ENCODE measurements at places on chromosomes 5 and 9.

DNA sequence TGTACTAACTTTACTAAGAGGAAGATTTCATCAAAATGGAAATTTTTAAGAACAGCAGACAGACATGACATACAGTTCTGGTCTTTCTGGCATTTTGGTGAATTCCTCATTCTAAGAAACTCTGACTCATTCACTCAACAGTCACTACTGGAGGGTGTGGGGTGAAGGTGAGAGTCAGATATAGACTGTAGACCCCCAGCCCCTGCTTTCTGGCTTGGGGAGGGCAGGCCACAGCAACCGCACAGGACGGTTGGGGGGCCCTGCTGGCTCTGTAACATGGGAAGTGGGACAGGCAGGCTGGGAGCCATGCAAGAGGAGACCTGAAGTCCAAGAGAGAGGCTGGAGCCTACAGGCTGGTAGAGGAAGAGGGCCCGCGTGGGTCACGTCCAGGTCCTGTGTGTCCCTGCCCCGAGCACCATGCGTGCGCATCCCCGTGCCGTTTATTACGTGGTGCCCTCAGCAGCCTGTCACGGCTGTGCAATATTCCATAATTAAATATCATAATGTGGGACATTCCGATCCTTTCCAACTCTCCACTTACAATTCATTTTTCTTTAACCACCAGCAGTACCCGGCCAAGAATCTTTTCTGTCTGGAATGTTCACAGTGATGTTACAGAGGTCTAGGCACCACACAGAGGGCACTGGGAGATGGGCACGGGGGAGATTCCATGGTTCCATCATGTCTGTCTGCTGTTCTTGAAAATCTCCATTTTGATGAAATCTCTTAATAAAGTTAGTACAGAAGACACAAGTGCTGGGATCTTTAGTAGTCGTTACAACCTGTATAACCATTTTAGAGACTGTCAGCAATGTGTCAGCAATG is 75.5 kb downstream of the SEMA4D start:
- H3K4me3 ChIP-seq = peak overlapping the region; percentile 34
- DNase-seq = peak; percentile 76
- H3K27me3 ChIP-seq = no peaks in the 10 kb centered on the region
- peaks cover 77% of the 10 kb centered on the region for H3K36me3 ChIP-seq
- peak overlapping the region; percentile 97 for H3K27ac ChIP-seq
- H3K4me1 ChIP-seq = peaks cover 100% of the 10 kb centered on the region

- no peaks in the 10 kb centered on the region for H3K4me1 ChIP-seq
- H3K36me3 ChIP-seq = no peaks in the 10 kb centered on the region
- no peak overlapping the region for H3K27ac ChIP-seq
- DNase-seq = no peak
These were observed 4.4 kb upstream of the COL5A1 start for GRCh38 chr9:134637241-134637640.

- H3K27ac ChIP-seq = no peak overlapping the region
- no peak for DNase-seq
- peaks cover 39% of the 10 kb centered on the region for H3K4me1 ChIP-seq
- H3K4me3 ChIP-seq = no peak overlapping the region
These were observed 94.7 kb upstream of the SAP30L start for GRCh38 chr5:154351141-154351540.

DNA sequence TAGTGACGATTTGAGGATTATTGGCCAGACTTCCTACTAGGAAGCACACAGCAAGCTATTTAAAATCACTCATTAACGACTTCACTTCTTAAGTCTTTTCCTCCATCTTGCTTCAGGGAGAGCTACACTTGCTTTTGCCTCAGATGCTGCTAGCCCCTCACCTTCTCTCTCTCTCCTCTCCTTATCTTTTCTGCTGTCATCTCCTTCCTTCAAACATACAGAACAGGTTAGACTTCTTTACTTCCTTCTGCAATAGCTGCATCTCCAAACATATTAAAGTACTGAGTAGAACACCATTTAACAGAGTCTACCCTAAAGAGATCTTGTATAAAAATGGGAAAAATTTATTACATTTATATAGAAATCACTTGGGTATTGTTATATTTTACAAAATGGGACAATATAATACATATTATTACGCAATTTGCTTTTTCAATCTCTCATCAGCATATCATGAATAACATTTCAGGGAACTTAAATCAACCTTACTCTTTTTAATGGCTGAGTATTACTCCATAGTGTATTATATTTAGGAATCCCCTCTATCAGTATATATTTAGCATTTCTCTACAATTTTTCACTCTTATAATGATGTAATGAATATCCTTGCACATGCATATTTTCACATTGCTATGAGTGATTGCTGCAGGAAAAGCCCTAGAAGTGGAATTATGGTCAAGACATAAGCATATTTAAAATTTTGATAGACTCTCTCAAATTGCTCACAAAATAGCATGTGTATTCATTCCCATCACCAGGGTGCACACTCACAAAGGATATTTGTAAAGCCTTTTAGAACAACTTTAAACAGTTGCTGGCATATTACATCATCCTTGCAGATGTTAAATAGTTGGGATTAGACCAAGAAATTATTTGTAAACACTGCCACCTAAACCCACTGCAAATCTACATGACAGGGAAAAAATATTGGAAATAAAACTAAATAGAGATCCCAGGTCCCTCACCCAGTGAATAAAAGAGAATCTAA is 164.5 kb upstream of the NFIB start:
- H3K36me3 ChIP-seq = no peaks in the 10 kb centered on the region
- H3K4me3 ChIP-seq = no peak overlapping the region
- H3K27ac ChIP-seq = no peak overlapping the region
- no peaks in the 10 kb centered on the region for H3K4me1 ChIP-seq
- peaks cover 2% of the 10 kb centered on the region for H3K27me3 ChIP-seq

DNA sequence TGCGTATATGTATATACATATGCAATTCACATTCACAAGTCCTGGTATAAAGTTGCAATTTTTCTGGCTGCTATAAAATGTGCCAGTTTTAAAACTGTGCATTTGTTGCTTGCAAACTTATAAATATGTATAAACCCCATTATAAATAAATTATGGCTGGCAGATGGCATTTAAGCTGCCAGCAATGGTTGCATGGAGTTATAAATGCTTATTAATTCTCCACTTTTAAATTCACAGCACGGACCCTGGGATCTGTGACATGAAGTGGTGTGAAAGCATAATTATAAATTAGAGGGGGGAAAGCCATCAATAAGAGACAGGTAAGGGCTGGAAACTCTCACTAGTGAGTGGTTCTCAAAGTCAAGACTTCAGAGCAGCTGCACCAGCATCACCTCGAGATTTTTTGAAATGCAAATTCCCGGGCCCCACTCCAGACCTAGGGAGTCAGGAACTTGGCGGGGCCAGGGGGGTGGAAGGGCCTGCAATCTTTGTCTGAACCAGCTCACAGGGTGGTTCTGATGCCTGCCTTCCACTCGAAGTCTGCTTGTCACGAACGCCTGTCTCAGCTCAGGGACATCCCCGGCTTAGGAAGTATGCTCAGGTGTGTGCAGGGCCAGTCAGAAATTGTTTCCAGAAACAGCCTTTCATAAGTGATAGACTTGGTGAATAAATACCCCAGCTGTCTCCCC is 16.9 kb downstream of the S1PR3 start:
- H3K27ac ChIP-seq = no peak overlapping the region
- no peaks in the 10 kb centered on the region for H3K36me3 ChIP-seq
- no peak overlapping the region for H3K4me3 ChIP-seq
- H3K4me1 ChIP-seq = no peaks in the 10 kb centered on the region
- DNase-seq = no peak

DNA sequence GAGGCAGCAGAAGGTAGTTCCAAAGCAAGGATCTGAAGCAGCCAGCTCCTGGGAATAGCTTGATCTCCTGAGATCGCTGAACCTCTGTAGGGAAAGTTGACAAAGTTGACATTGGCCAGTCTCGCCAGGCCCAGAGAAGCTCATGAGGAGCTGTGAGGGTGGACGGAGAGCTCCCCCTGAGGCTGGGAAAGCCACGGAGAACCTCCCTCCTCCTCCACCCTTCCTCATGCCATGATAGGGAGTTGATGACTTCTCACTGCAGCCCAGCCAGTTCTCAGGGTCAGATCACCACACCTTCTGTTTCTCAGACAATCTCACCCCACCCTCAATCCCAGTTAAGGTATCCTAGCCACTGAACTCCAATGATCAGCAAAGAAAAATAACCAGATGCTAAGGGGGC is 30.4 kb upstream of the KCNV2 start:
- H3K36me3 ChIP-seq = no peaks in the 10 kb centered on the region
- no peaks in the 10 kb centered on the region for H3K4me1 ChIP-seq
- H3K27ac ChIP-seq = no peak overlapping the region
- no peaks in the 10 kb centered on the region for H3K27me3 ChIP-seq

DNA sequence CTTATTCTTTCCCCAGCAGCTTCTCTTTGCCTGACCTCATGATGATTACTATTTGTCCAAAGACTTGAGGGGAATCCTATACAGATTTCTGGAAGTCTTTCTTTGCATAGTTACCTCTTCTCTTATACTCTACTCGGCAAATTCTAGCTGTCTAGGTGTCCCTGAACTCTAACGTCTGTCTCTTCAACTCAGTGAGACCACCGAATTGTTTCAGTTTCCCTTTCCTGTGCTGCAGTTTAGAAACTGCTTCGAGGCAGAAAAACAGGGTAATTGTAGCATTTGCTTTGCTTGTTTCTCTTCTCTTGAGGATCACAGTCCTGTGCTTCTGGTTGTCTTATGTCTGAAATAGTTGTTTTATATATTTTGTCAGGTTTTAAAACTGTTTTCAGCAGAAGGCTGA is 14.8 kb downstream of the LVRN start:
- no peaks in the 10 kb centered on the region for H3K36me3 ChIP-seq
- H3K27ac ChIP-seq = no peak overlapping the region
- peaks cover 9% of the 10 kb centered on the region for H3K4me1 ChIP-seq

DNA sequence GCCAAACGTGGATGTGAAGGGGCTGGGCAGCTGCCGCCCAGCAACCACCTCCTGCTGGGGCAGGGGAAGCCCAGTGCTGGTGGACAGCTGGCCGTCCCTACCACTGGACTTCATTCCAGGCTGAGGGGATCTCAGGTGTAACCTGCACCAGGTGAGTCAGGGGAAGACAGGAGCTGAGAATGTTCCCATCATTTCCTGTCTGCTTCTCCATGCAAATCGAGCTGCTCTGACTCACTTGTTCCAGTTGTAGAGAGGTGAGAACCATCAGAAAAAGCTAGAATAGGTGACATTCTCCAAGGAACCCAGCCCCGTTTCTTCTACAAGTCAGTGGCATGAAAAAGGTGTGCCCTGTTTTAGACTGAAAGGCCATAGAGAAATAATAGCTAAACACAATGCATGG is 21.8 kb upstream of the BARX1 start:
- no peaks in the 10 kb centered on the region for H3K4me1 ChIP-seq
- no peaks in the 10 kb centered on the region for H3K36me3 ChIP-seq
- no peak overlapping the region for H3K27ac ChIP-seq
- peaks cover 15% of the 10 kb centered on the region for H3K27me3 ChIP-seq
- no peak for DNase-seq
- no peak overlapping the region for H3K4me3 ChIP-seq

DNA sequence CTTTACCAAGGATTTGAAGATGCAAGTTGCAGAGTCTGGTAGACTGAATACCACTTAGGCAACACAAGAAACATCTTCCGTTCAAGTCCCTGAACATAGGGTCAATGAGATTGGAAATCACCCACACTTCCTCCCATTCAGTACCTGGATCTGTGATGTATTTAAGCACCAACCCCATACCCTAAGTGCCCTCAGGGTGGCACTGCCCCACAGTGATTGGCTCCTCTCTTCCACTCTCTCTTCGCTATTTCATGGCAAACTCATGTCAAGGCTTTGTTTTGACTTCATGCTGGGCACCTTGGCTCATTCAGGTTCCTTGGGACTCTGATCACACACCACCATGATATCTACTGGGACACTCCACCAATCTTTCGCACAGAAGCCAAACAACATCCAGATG is 53.7 kb downstream of the GGTA1 start:
- peaks cover 42% of the 10 kb centered on the region for H3K27me3 ChIP-seq
- H3K4me1 ChIP-seq = peaks cover 11% of the 10 kb centered on the region
- H3K27ac ChIP-seq = no peak overlapping the region
- no peak for DNase-seq
- no peak overlapping the region for H3K4me3 ChIP-seq

GRCh38 chr9:82052081-82052480 is 63.5 kb downstream of the SPATA31D1 start:
- H3K27me3 ChIP-seq = no peaks in the 10 kb centered on the region
- H3K4me1 ChIP-seq = no peaks in the 10 kb centered on the region
- DNase-seq = no peak
- H3K27ac ChIP-seq = no peak overlapping the region
- no peaks in the 10 kb centered on the region for H3K36me3 ChIP-seq

DNA sequence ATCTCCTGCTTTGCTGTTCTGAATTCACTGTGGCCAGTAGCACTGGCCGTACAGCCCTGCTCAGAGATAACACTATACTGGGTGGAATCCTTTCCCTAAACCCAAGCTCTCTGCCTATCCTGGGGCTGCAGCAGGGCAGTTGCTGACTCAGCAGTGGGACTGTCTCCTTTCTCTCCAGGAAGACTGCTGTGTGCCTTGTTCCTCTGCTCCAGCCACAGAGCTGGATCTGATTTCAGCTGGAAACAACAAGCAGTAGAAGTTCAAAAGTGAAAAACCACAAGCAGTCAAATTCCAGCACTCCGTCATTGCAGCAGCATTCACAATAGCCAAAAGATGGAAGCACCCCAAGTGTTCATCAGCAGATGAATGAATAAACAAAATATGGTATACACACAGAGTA is 105.0 kb downstream of the FBXL7 start:
- no peak for DNase-seq
- H3K4me3 ChIP-seq = no peak overlapping the region

GRCh38 chr9:2934883-2935282 is 91.0 kb upstream of the PUM3 start:
- no peak overlapping the region for H3K4me3 ChIP-seq
- peaks cover 9% of the 10 kb centered on the region for H3K27me3 ChIP-seq
- DNase-seq = no peak
- H3K4me1 ChIP-seq = no peaks in the 10 kb centered on the region

GRCh38 chr9:124088476-124088837 is 76.9 kb downstream of the LHX2 start:
- H3K36me3 ChIP-seq = no peaks in the 10 kb centered on the region
- no peak for DNase-seq
- H3K27me3 ChIP-seq = peaks cover 15% of the 10 kb centered on the region
- H3K27ac ChIP-seq = no peak overlapping the region
- H3K4me3 ChIP-seq = no peak overlapping the region

DNA sequence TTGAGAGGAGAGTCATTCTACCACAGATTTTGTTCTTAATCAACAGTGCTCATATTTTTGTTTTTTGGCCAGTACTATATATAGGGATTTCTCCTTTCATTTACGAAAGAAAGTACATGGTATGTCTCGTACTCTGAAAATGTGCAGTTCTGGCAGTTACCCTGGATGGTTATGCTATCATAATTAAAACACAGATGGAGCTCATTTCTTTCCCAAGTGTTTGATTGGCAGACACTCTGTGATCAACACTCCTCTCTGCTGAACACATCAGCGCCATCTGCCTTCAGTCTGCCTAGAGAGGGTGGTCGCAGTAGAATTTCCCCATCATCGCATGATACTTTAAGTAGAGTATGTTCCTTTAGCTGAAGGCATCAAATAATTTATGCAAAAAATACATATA is 64.5 kb downstream of the PAM start:
- no peaks in the 10 kb centered on the region for H3K36me3 ChIP-seq
- H3K27ac ChIP-seq = no peak overlapping the region
- H3K4me1 ChIP-seq = peaks cover 14% of the 10 kb centered on the region
- H3K27me3 ChIP-seq = no peaks in the 10 kb centered on the region

GRCh38 chr9:2026220-2026997 is 11.3 kb downstream of the SMARCA2 start:
- peaks cover 93% of the 10 kb centered on the region for H3K4me1 ChIP-seq
- H3K27me3 ChIP-seq = no peaks in the 10 kb centered on the region
- no peak overlapping the region for H3K4me3 ChIP-seq
- DNase-seq = no peak

Measured in activated CD4-positive, alpha-beta memory T cell treated with anti-CD3 and anti-CD28 coated beads, Interleukin-2, amount 10 ng/mL, durations not matched to agents 7 days and 5 days (primary cell).